ENCODE measurements at places on chromosomes 2 and 18.
A peak's percentile ranks its signal among the peaks of the same experiment; 100 is the strongest.

GRCh38 chr2:23640711-23641110 lies 255.7 kb downstream of the KLHL29 start:
- no peak for DNase-seq

DNA sequence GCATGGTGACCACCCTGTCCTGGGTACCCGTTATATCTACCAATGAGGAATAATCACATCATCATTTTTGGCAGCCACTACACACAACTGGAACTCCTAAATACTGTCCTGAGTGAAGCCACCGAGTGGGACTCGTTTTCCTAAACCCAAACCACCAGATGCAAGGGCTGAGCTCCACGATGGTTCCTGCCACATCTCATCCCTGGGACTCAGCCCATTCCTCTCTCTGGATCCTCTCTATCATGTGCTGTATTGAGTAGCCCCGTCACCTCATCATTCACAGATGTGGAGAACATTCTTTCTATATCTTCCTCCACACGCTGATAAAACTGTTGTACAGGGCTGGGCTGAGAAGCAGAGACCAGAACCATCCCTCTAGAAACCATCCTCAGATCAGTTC lies 79.4 kb upstream of the SMAD7 start:
- no peak for DNase-seq

GRCh38 chr2:191500884-191501560 lies 176.9 kb upstream of the NABP1 start:
- DNase-seq: no peak

GRCh38 chr2:74081030-74081762 lies 66.5 kb downstream of the BOLA3 start:
- DNase-seq: no peak

DNA sequence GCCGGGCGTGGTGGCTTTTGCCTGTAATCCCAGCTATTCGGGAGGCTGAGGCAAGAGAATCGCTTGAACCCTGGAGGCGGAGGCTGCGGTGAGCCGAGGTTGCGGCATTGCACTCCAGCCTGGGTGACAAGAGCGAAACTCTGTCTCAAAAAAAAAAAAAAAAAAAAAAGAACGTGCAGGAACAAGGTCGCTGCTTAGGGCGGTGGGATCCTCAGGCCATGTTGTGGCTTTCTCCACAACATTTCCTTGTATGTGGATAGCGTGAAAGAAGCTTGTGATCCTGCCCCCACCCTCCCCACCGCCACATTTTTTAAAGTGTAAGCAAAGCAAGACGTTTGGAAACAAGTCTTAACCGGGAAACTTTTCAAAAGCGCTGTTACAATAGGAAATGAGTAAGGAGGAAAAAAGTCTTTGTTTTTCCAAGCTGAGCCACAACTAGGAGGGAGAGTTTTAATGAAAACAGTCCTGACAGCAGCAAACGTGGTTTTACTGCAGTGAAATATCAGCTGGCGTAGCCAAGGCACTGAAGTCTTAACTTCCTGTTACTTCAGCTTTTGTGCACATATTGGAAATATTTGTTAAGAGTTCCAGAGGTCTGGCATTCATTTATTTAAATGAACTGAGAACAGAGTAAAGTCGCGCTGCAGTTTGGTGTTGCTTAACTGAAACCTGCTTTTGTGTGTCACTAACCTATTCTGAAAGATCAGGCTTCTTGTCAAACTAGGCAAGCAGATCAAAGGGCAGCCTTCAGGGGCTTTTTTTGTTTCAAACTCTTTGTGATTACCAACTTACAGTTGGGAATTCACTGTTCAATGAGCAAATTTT lies 3.8 kb downstream of the TGIF1 start:
- no peak for DNase-seq

DNA sequence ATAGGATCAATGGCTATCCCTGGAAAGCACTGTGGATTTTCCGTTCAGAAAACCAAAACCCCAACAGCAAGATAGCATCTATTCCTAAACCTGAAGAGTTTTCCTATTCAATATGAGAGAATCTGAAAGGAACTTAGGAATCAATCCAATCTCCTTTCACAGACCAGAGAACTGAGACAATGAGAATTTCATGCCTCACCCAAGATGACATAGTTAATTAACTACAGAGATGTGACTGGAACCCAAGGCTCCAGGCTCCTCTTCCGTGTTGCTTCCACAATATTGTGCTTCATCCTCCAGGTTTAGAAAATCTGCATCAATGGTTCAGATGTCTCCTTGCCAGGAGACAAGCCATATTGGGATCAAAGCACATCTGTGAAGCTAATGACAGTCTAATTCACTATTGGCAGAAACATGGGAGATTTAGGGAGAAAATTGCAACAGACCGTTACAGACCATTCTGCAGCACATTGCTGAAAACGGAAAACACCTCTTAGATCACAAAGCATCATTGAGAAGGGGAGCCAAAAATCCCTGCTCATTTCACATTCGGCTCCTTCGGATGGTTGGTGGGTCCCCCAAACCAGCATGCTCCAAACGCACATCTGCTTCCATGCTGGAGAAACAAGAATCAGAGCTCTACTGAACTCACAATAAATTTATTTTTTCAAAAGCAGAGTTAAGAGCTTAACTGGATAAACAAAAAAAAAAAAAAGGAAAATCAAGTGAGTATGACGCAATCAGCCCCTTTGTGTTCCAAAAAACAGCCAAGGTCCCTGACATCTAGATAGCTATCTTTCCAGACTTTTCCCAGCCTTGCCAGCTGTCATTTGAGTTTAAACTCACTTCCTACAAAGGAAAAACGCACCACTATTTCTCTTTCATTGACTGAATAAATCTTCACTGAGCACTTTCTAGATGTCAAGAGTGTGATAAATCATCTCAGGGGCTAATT lies 290.3 kb downstream of the C1D start:
- no peak for DNase-seq

- no peak for DNase-seq
Observed at GRCh38 chr18:67854340-67854739, 337.8 kb upstream of the DSEL start.

DNA sequence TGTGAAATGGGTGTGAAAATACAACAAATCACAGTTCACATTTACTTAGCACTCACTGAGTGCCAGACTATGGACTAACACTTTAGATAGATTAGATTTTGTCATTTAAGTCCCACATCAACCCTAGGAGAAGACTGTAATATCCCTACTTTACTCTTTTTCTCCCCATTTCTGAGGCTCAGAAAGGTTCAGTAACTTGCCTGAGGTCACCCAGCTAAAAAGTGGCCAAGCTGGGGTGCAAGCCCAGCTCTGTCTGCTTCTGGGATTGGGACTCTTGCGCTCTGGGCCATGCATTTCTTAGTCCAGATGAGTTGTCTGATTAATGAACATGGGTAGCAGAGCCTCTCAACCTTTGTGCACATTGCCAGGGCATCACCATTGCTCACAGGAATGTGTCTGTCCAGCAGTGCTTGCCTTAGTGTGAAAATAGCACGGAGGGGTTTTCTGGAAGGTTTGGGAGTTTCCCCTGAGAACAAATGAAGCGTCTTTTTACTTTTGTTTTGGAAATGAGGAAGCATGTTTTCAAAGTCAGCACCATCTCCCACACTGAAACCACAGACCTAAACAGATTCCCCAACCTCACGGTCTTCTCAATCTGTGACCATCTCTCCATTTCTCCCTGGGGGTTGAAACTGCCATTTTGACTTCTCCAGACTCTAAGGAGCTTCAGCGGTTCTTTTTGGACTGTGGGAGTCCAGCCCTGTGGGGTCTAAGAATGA lies 31.9 kb downstream of the NRP2 start:
- no peak for DNase-seq

GRCh38 chr2:22340716-22341115 lies 1044.3 kb upstream of the KLHL29 start:
- no peak for DNase-seq

DNA sequence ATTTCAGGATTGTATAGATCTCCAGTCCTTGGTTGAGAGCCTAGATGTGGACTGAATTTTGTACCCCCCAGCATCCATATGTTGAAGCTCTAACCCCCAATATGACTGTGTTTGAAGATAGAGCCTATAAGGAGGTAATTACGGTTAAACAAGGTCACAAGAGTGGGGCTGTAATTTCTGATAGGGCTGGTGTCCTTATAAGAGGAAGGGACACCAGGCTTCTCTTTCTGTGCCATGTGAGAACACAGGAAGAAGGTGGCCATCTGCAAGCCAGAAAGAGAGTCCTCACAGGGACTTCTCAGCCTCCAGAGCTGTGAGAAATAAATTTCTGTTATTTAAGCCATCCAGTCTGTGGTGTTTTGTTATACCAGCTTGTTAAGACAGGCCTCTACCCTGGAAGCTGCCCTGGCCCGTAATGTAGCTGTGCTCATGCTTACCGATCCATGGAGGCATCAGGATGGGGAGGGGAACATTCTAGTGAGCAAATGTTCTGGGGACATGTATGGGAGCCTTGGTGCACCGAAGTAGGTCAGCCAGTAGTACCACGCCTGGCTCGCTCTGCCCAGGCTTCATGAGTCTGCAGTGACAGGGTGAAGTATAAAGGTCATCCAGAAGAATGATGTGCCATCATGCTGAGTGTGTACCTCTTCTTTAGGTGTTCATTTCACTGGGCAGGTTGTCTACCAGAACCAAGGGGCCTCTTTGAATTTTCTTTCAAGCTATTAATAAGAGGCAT lies 16.1 kb downstream of the RASGRP3 start:
- DNase-seq: no peak

DNA sequence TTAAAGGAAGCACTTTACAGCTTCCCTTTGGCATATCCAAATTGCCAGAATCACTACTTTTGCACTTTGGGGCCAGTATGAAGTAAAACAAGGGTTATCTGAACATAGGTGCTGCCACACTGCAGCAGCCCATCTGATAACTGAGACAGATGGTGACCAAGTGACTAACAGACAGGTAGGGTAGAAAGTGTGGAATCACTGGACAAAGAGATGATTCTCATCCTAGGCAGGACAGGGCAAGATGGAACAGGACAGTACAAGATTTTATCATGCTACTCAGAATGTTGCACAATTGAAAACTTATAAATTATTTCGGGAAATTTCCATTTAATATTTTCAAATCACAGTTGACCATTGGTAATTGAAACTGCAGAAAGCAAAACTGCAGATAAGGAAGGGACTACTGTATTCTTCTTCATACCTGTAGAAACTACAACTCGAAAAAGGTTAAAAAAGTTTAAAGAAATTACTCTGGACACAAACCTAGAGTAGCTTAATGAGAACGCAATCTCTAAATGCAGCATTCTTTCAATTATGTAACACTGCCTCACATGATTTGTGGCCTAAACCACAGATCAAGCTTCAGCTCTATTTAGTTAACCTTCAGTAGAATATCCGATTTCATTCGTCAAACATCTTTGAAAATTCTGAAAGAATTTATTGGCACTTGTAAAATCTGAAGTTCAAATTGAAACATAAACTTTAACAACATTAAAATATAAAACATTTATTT lies 31.4 kb downstream of the HEATR5B start:
- DNase-seq: no peak

- no peak for DNase-seq
Observed at GRCh38 chr2:202376460-202377206, 506 bp downstream of the BMPR2 start.

- DNase-seq: no peak
Observed at GRCh38 chr2:117587310-117587709, 227.2 kb upstream of the DDX18 start.

DNA sequence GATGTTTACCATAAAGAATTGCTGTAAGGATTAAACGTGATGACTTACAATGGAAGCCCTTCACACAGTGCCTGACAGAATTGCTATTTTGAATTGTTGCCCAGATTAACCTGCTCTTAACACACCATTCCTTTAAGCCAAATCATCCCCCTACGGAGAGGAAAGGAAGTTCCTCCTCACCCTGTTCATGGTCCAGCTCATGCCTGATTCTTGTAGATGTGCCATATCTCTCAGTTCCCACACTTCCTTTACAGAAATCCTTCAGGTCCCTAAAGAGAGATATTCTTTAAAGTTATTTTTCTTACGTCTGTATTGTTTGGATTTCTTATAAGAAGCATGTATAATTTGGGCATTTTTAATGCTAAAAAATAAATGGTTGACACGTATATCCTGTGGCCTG lies 127.5 kb upstream of the DAPL1 start:
- no peak for DNase-seq

- DNase-seq: no peak
Observed at GRCh38 chr2:69205491-69205890, 181.5 kb downstream of the GFPT1 start.

GRCh38 chr2:163878718-163879117 lies 142.9 kb upstream of the FIGN start:
- DNase-seq: peak; percentile 47

- no peak for DNase-seq
Observed at GRCh38 chr2:50241282-50241681, 790.6 kb downstream of the NRXN1 start.

DNA sequence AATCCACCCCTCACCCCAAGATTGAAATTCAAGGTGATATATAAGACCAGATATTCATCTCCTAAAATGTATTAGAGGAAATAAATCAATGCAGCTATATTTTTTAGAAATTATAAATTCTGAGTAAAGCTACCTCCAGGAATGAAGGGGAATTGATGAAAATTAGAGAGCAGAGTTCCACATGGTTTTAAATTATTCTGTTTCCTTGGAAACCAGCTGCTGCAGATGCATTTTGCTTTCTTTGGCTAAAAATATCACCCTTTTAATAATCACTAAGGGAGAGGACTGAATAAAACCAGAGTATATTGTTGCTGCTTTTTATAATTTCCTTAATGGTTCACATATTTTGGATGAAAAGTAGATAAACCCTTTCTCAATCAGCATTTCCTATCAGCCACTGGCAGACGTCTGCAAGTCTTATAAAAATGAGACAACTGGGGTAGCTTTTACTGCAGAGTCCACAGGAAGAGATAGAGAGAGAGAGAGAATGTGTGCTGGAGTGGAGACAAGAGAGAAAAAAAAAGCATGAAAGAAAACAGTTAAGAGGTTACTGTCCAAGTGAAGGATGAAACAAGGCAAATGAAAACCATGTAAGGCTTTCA lies 2.0 kb downstream of the CSRNP3 start:
- DNase-seq: no peak

DNA sequence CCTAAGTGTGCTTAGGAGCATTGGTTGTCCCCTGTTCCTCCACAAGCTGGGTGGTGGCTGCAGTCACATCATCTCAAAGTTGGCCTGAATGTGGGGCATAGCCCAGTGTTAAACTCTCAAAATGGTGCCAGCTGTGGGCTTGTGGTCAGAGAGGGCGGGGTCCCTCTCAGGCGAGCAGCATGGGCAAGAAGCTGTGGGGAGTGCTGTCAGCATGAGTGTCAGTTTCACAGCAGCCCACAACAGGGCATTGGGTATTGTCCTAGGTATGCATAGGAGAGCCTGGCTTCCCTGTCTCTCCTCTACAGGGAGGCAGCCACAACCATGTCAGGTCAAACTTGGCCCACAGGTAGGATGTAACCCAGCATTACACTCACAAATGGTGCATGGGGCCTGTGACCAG lies 285.6 kb upstream of the THSD7B start:
- DNase-seq: no peak

- DNase-seq: peak; percentile 48
Observed at GRCh38 chr2:11234309-11234708, 79.0 kb downstream of the SLC66A3 start.
